ENCODE measurements at places on chromosomes 4 and X.
A peak's percentile ranks its signal among the peaks of the same experiment; 100 is the strongest.

- DNase-seq = no peak
These were observed 122.2 kb downstream of the SHROOM4 start for GRCh38 chrX:50691820-50692219.

- DNase-seq = no peak
These were observed 245.0 kb upstream of the SFRP2 start for GRCh38 chr4:154033921-154034320.

DNA sequence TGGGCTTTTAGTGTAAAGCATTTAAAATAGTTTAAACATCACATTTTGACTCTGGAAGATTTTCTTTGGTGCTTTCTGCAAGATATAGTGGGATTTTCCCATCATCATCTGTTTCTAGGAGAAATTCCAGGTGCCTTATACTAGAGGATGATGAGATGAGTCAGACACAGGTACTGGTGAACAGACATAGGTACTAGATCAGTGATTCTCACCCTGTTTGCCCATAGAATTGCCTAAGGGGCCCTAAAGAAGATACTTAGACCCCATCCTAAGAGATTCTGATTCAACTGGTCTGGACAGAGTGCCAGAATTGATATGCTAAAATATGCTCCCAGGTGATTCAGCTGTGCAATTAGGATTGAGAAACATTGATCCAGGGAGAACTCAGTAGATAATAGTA, 9.7 kb downstream of the TSPAN7 start:
- no peak for DNase-seq

- DNase-seq = no peak
These were observed 159.2 kb upstream of the SLC7A11 start for GRCh38 chr4:138401334-138401733.

- no peak for DNase-seq
These were observed 220.1 kb upstream of the STK26 start for GRCh38 chrX:131802836-131803626.

DNA sequence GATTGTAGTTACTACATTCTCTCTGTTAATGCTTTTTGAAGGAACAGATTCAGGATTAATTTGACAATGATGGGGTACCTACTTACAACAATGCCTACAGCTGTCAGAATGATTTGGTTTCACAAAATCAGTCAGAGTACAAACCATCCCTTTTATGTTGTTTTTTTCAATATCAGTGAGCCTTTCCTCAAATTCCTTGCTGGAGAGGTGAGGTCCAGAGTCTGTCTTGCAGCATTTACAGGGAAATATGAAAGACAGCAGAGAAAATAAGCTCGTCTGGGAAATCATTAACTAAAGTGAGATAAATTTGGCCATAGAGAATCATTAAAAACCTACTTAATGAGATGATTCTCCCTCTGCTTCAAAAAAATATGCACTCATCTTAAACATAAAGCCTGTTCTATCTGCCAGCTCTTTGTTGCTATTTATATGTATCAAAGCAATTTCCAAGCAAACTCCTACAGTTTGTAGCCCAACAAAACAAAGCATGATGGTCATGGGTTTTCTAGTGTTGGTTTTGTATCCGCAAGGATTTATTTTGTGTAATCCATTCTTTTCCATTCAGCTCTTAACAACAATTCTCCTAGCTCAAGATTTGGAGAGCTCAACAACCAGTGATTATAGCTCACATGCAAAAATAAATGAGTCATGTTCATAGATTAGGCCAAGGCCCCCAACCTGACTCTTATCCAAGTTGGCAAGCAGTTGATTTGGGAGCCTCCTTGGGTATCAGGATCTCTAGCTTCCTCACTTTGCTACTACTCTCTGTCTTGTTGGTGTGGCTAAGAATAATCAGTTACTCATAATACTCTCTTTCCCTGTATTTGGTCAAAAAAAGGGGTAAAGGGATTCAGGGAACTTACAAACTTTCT, 222.6 kb downstream of the ENOX2 start:
- no peak for DNase-seq

DNA sequence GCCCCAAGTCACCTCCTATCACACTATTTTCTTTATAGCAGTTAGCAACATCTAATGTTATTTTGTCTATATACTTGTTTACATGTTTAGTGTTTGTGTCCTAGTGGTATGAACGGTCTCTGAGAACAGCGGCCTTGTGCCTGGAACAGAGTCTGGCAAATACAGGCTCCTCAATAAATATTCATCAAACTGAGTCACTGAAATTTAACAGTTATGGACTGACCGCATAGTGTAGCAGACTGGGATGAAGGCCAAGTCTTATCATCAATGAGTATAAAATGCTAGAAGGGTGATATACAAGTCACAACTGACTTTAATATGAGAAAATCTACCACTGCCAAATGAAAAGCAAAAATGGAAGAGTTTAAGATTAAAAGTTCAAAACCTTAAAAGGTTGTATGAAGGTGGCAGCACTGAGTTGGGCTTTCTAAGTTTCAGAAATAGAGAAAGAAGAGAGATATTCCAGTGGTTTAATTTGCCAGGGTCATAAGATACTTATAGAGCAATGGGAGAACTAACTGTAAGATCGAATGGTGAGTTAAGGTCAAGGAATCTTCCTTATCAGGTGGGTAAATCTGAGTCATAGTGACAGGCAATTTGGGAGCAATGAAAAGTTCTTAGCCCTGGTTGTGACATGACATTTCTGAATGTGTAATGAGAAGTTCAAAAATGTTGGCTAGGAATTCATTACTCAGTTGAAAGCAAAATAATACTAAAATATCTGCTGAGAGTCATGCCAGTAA, 34.9 kb downstream of the ELOVL6 start:
- no peak for DNase-seq

GRCh38 chr4:140711910-140712309, 44.3 kb downstream of the TBC1D9 start:
- DNase-seq = no peak

DNA sequence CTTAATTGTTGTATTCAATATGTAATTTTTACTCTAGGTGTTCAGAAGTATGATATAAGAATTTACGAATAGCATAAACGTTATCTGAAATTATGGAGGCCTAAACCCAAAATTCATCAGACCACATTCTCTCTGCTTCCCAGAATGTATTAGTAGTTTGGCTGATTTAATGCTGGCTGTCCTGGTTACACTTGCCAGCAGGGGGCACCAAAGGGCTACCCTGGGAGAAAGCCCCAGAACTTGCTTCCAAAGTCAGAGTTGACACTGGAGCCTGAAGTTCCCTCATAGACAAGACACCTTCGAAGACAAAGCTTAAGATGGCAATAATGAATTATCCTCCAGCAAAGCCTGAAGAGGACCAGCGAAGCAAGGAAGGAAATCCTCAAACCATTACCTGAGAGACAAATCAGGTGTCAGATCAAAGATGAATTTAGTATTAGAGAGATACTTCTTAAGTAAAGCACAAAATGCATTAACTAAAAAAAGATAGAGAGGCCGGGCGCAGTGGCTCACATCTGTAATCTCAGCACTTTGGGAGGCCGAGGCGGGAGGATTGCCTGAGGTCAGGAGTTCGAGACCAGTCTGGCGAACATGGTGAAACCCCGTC, 11.3 kb upstream of the ANOS1 start:
- DNase-seq = peak; percentile 26

DNA sequence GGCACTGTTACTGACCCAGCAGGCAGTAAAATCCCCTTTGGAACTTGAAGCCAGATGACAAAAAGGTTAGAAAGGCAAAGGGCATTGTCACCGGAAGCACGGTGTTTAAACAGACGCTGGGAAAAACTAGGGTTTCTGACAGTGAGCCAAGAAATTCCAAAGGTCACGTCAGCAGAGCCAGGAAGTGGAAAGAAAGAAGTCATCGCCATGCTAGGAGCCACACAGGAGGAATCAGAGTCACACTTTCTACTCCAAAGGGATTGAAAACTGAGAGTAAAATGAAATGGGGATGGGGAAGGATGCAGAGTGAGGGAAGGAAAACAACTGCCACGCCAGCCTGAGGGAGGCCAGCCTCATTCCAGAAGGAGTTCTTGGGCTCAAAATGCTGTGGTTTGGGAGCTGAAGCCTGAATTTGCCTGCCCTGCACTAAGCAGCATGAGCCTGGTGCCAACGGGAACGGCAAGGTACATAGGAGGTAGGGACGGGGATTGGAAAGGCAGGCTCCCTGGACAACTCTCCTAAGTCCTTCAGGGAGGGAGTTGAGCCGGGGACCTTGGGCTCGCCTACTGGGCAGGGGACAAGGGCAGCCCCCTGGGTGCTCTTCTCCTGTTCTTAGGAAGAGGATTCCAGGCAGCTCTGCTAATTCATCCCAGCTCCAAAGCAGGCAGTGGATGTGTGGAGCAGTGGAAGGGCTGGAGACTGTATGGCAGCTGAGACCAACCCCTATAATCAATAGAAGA, 66.8 kb downstream of the SOWAHB start:
- DNase-seq = no peak

- DNase-seq = no peak
These were observed 27.5 kb downstream of the PCYT1B start for GRCh38 chrX:24619647-24620046.

- DNase-seq = no peak
These were observed 11.5 kb downstream of the NDP start for GRCh38 chrX:43961699-43962098.

GRCh38 chr4:114208574-114209151, 229.2 kb upstream of the ARSJ start:
- DNase-seq = no peak

DNA sequence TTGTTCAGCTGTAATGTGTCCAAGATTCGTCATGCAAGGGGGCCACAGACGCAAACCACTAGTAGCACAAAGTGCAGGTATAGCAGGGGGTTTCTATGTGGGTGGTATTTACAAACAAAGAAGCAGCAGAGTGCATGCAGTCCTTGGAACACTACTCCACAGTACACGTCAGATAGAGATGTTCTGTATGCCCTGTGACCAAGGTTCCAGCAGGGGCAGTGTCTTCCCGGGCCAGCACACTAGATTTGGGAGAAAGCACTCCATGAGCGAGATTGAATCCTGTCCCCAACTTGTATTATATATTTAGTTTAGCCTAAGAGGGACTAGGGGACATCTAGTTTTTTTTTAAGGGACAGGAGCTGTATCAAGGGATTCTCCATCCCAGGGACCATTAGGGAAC, 54.4 kb upstream of the ESX1 start:
- no peak for DNase-seq
